ENCODE measurements at places on chromosomes 12 and 14. TPM values are rescaled to one million over a fixed set of nuclear protein-coding genes. Genes with fewer than 3 reads are reported as not detected.

DNA sequence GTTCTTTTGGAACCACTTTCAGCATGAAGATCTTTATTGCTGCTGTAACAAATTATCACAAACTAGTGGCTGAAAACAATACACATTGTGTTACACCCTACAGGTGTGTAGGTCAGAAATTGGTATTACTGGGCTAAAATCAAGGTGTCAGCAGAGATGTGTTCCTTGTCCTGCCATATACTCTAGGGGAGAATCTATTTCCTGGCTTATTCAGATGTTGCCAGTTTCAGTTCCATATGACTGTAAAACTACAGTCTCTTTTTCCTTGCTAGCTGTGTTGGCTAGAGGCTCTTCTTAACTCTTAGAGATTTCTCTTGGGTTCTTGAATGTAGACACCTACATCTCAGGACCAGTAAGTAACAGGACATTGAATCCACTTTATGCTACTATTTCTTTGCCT lies 215.6 kb upstream of the PPFIA2 start:
- no peak overlapping the region for H3K4me3 ChIP-seq
- H3K36me3 ChIP-seq = no peaks in the 10 kb centered on the region
- H3K4me1 ChIP-seq = no peaks in the 10 kb centered on the region
- no peak overlapping the region for H3K27ac ChIP-seq

DNA sequence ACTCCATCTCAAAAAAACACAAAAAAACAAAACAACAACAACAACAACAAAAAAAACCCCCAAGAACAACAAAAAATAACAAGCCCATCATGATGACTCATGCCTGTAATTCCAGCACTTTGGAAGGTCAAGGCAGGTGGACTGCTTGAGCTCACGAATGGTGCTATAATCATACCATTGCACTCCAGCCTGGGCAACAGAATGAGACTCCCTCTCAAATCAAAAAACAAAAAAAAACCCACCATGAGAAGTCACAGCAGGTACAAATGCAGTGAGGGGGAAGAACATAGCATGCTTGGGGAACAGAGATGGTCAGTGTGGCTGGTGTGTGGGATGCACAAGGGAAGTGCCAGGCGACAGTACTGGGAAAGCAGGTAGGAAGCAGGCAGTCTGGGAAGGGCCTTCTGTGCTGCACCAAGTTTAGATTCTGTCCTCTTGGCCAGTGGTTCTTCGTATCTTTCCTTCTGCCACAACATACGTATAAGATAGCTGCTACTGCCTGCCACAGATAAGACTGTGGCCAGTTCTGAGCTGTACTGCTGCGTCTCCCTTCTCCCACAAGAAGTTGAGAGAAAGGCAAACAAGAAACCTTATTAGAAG lies 28.0 kb downstream of the ATG14 start:
- no peaks in the 10 kb centered on the region for H3K27me3 ChIP-seq
- peaks cover 3% of the 10 kb centered on the region for H3K36me3 ChIP-seq
- no peak for DNase-seq

- no peak overlapping the region for H3K27ac ChIP-seq
- H3K4me1 ChIP-seq = no peaks in the 10 kb centered on the region
- no peaks in the 10 kb centered on the region for H3K27me3 ChIP-seq
- H3K4me3 ChIP-seq = no peak overlapping the region
- no peak for DNase-seq
These were observed 1080.5 kb upstream of the FOXG1 start for GRCh38 chr14:27686137-27686536.

Gene KRT7
- total RNA-seq = 6.6 TPM

- H3K27me3 ChIP-seq = no peaks in the 10 kb centered on the region
- no peaks in the 10 kb centered on the region for H3K36me3 ChIP-seq
- no peak for DNase-seq
- H3K4me1 ChIP-seq = peaks cover 13% of the 10 kb centered on the region
These were observed 17.4 kb downstream of the ISCA2 start for GRCh38 chr14:74510959-74511409.

DNA sequence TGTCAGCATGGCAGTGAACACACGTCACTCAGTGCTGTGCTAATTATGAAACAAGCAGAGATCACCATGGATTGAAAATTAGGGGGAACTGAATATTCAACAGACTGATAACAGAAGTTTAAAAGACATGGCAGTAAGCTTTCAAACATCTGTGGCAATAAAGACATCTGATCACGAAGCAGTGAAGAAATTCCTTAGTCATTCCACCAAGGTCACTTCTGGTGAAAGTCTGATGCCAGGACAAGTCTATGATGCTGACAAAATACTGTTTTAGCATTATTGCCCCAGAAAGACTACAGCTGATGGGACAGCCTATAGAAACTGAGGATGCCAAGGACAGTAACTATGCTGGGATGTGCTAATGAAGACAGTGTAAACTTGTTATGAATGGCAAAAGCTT lies 126.9 kb upstream of the RBM19 start:
- no peak for DNase-seq
- no peaks in the 10 kb centered on the region for H3K27me3 ChIP-seq
- no peaks in the 10 kb centered on the region for H3K4me1 ChIP-seq
- no peak overlapping the region for H3K4me3 ChIP-seq
- H3K36me3 ChIP-seq = no peaks in the 10 kb centered on the region
- H3K27ac ChIP-seq = no peak overlapping the region

Gene SLC4A8
- 10.7 TPM for total RNA-seq

DNA sequence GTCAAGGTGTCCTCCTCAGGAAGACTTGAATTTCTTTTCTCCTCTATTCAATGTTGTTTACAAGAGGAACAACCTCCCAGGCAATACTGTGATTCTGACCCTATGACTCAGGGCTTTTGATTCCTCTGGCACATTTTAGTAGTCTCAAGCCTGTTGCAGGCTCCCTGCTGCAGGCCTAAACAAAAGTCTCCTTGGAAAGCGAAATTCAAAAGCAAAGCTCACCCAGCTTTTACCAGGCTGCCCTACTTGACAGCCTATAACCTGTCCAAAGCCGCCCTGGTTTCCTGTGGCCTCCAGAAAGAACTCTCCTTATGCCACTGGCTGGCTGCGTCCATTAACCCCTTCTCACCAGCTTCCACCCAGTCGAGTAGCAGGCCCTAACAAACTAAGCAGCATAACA lies 11.6 kb downstream of the FGD6 start:
- peaks cover 33% of the 10 kb centered on the region for H3K4me1 ChIP-seq
- DNase-seq = no peak
- no peak overlapping the region for H3K4me3 ChIP-seq
- H3K27ac ChIP-seq = peak overlapping the region; percentile 50
- H3K36me3 ChIP-seq = no peaks in the 10 kb centered on the region

DNA sequence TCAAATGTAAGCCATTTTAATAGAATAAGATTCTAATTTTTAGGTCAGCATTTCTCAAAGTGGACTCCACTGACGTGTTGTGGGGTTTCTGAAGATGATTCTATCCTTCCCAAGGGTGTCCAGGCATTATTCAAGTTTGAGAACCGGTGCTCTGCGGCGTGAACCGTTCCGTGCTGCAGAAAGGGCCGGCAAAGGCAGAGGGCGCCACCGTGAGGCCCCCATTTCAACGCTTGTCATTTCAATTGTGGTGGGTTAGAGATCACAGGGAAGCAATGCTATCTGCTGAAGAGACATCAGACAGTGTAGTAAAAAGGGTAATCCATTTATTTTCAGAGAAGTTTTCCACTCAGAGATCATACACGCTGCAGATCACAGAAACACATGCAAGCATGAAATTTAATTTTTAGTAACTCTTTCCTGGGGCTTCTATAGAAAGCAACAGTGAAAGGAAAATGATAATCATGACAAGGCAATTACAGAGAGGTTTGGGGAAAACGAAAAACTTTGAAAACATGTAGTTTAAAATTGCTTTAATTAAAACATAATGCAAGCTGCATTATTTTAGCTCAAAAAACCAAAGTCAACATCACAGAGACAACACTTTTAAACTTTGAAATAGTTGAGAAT lies 201.7 kb downstream of the EXOC5 start:
- H3K27me3 ChIP-seq = no peaks in the 10 kb centered on the region
- no peak overlapping the region for H3K4me3 ChIP-seq
- H3K27ac ChIP-seq = no peak overlapping the region

DNA sequence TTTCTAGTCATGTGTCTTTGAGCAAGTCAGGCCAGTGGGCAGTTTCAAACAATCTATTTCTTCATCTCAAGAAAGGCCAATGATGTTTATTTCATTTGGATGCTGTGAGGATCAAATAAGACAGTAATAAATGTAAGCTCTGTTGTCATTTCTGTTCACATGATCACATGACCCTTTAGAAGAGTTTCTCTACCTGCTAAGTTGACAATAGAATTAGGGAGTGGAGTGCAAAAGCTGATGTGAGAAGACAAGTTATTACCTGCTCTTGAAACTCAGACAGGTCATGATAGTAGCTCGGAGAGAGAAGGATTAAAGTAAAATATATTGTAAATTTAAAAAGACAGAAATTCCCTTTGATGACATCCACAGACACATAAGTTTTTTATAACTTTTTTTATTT lies 37.3 kb upstream of the DCN start:
- H3K4me3 ChIP-seq = no peak overlapping the region
- DNase-seq = no peak
- no peaks in the 10 kb centered on the region for H3K27me3 ChIP-seq
- no peaks in the 10 kb centered on the region for H3K4me1 ChIP-seq

Gene MYF5
- not detected for total RNA-seq

DNA sequence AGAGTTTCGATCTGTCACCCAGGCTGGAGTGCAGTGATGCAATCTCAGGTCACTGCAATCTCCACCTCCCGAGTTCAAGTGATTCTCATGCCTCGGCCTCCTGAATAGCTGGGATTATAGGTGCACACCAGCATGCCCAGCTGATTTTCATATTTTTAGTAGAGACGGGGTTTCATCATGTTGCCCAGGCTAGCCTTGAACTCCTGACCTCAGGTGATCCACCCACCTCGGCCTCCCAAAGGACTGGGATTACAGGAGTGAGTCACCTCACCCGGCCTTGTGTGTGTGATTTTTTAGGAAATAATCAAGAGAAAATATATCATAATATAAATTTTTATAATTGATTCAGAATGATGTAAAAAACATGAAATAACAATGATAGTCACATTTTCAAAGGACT lies 1231.4 kb downstream of the GALC start:
- no peak overlapping the region for H3K27ac ChIP-seq
- H3K36me3 ChIP-seq = no peaks in the 10 kb centered on the region
- DNase-seq = no peak
- H3K27me3 ChIP-seq = no peaks in the 10 kb centered on the region
- no peak overlapping the region for H3K4me3 ChIP-seq
- H3K4me1 ChIP-seq = no peaks in the 10 kb centered on the region

DNA sequence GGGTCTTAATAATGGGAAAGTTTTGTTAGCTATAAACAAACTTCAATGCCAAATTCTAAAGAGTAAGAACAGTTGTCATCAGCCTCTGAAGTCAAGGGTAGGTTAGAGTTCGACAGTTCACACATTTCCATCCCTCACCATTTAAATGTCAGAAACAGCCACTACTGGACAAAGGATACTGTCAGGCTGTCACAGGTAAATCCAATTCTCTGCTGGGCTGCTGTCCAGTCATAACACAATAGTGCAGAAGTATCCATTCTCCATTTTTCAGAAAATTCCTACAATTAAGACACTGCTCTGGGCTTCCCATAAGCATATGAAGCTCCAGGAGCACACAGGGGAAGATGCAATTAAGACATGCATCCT lies 221.4 kb downstream of the RPS29 start:
- no peaks in the 10 kb centered on the region for H3K4me1 ChIP-seq
- no peak for DNase-seq
- no peaks in the 10 kb centered on the region for H3K27me3 ChIP-seq
- no peak overlapping the region for H3K27ac ChIP-seq

DNA sequence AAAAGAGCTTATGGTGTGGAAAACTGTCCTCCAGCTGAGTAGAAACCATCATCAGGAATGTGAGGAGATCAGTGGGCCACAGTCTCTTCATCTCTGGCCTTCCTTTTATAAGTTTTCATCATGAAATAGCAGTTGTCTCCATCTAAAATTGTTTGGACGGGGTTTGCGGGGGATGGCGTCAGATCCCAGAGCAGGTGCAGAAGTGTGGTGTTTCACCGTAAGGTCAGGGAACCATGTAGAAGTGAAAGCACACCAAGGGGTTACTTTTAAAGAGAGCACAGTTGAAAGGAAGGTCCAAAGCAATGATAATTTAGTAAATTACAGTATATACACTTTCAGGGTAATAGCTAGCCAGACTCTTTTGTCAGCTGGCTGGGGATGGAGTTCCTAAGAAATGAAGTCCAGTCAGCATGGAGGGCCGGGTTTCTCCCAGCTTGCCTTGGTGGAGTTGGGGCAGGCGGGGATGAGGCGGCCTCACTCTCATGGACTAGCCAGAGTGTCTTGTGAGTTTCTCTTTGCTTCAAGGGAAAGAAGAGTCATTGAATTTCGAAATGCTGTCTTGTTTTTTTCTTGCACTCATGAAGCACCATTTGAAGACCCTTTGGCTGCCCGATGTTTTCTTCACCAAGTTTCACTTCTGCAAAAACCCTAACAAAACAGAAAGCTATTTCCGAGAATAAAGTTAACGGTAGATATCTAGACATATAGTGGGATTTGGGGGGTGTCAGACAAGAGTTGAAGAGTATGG lies 100.6 kb downstream of the ETV6 start:
- no peaks in the 10 kb centered on the region for H3K27me3 ChIP-seq
- peak overlapping the region; percentile 100 for H3K27ac ChIP-seq
- H3K4me3 ChIP-seq = peak overlapping the region; percentile 61
- H3K4me1 ChIP-seq = peaks cover 79% of the 10 kb centered on the region
- peaks cover 27% of the 10 kb centered on the region for H3K36me3 ChIP-seq
- DNase-seq = peak; percentile 87

Data from GM12878 (cell line).